Midbrain (tissue), 1 donor: ENCODE measurements at places on chromosomes 6 and 20.
A peak's percentile ranks its signal among the peaks of the same experiment; 100 is the strongest.

DNA sequence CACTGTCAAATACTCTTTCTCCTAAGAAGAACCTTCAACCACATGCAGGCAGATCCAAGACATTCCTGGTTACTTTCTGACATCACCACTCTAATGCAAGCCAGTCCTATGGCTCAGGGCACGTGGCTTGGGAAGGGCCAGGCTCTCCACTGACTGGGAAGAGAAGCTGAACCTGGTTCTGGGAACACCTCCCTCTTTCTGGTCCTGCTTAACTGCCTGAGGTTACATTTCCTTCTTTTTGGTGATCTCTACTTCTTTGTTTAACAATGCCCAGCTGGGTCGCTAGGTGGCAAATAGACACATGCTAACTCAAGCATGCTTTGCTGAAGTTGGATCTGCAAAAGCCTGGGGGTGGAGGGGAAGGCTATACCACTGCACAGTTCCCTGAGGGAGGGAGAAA is 249.8 kb downstream of the GMDS start:
- DNase-seq: no peak

GRCh38 chr6:25326960-25327359 is 47.8 kb downstream of the CARMIL1 start:
- DNase-seq: no peak

- no peak for DNase-seq
These were observed 77.2 kb downstream of the TMEM242 start for GRCh38 chr6:157246048-157246630.

GRCh38 chr20:12869669-12870068 is 139.1 kb upstream of the SPTLC3 start:
- no peak for DNase-seq

- DNase-seq: no peak
These were observed 526.1 kb upstream of the SPTLC3 start for GRCh38 chr20:12482661-12483060.

GRCh38 chr6:47016261-47016660 is 25.9 kb downstream of the ADGRF1 start:
- no peak for DNase-seq

- DNase-seq: no peak
These were observed 56.5 kb downstream of the SCML4 start for GRCh38 chr6:107767637-107768036.

- DNase-seq: peak; percentile 2
These were observed 97.3 kb downstream of the ANKRD60 start for GRCh38 chr20:58131151-58131550.

DNA sequence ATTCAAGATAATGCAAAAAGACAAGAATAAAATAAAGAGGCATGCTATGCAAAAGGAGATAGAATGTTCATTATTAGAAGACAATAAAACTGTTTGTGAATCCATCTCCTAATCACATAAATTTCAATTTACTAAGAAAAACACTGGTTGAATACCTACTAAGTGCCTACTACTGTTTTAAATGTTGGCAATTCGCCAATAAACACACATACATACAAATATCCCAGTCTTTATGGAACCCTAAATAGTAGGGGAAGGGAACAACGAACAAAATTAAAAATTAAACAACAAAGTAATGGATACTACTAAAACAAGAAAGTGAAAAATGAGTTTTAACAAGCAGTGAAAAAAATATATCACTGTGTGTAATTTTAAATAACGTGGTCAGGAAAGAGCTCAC is 158.5 kb downstream of the TBC1D32 start:
- DNase-seq: no peak

- DNase-seq: no peak
These were observed 4.4 kb downstream of the RNF182 start for GRCh38 chr6:13929196-13929595.

DNA sequence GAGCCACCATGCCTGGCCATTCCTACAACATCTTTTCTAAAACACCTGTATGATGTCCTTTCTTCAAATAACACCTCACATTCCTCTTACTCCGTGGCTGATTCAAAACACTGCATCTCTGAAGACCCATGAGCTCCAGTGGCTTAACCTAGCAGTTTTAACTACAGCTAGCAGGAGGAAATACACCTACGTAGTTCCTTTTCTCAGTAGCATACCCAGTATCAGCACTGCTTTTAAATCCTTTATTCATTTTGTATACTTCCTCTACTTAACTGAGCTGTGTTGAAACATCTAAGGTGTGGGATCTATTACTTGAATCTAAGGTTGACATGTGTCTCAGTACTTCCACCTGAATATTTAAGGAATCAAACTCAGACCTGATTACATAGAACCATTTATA is 113.6 kb upstream of the CCDC28A start:
- DNase-seq: no peak

DNA sequence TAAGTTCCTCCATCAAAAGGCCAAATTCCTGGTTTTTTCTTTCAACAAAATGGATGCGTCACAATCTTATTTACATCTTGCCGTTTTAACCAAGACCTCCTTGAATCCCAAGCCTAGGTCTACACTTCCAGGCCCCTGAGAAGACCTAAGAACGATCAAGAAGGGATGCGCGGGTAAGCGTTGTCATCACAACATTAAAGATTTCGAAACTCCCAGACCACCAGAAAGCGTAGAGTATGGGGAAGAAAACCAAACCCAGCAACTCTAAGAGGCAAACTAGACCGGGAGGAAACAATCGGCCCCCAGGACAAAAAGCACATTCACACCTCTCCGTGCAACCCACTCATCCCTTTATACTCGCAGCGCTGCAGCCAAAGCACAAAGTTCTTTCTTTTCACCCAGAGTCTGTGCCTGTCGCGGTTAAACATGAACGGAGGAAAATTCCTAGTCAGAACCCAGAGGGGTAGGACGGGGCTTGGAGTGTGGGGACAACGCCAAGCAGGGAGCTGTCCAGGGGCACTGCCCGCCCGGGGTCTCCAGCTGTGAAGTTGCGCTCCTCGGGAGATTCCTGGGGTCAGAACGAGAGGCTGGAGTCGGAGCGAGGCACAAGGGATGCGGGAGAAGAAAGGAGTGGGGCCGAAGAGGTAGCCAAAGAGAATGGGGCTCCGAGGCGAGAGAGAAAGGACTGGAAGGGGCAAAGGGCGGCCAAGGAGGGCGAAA is 725 bp downstream of the OSER1 start:
- no peak for DNase-seq

- DNase-seq: peak; percentile 82
These were observed 6.3 kb downstream of the SGK2 start for GRCh38 chr20:43564993-43565757.
